Lung microvascular endothelial cell (primary cell): ENCODE measurements at places on chromosomes 3 and 15. TPM values are rescaled to one million over a fixed set of nuclear protein-coding genes. Genes with fewer than 3 reads are reported as not detected.

GRCh38 chr15:68224108-68224507 is 5.4 kb downstream of the CLN6 start:
- DNase-seq: no peak

DNA sequence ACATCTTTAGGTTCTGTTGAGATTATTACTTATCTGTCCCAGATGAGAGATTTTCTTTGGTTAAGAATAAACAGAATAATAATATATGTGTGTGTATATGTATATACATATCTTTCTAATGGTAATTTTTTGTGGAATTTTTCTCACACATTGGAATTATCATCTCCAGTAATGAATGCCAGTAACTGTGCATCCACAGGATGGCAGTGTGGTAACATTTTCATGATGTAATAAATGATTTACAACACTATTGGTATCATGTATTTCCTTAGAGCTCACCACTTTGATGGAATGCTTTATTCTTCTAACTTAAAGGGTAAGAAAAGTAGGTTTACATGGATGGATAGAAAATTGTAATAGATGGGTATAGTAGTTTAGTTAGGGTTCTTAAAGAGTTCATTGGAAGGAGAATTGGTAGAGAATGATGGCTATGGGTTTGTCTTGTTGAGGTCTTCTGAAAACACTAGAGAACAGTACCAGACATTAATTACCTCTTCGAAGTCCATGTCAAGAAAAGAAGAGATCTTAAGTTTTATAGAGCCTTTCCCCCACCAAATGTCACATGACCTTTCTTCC is 78.1 kb downstream of the STT3B start:
- peak; percentile 64 for DNase-seq

- DNase-seq: no peak
These were observed 601.0 kb upstream of the ADAMTS9 start for GRCh38 chr3:65288776-65289175.

DNA sequence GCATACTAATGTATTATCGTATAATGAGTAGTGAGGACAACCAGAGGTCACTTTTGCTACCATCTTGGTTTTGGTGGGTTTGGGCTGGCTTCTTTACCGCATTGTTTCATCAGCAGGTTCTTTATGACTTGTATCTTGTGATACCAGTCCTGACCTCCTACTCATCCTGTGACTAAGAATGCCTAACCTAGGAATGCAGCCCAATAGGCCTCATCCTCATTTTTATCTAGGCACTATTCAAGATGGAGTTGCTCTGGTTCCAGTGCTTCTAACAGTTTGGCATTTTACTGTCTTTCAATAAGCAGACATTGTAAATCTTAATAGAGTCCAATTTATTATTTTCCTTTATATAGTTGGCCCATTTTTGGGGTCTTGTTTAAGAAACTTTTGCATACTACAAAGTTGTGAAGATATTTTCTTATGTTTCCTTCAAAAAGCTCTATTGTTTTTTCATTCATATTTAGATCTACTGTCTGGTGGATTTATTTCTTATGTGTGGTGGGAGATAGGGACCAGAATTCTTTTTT is 60.8 kb upstream of the RNU6-1 start:
- no peak for DNase-seq

DNA sequence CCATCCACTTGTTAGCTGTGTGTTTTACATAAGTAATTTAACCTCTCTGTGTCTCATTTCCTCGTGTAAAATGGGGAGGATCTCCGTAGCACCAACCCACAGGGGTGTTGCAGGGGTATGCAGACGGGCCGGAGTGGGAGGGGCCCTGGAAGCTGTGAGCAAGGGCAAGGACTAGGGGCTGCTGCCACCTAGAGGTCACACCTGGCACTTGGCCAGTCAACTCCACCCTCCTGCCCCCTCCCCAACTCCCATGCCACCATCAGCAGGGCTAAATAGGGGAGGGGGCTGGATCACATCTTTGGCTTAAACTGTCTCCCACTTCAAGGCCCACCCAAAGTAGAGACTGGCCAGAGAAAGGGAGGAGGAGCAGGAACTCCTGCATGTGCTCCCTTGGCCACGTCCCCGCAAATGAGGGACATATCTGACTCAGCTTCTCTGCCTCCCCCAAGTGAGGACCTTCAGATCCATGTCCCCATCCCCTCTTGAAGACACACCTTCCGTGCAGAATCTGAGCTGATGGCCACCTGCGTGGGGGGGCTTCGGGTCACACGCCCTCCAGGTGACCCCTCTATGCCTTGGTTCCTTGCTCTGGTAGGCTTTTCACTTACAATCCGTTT is 2.6 kb downstream of the CCDC9B start:
- peak; percentile 86 for DNase-seq

- DNase-seq: no peak
These were observed 66.9 kb downstream of the FNDC3B start for GRCh38 chr3:172106037-172106954.

DNA sequence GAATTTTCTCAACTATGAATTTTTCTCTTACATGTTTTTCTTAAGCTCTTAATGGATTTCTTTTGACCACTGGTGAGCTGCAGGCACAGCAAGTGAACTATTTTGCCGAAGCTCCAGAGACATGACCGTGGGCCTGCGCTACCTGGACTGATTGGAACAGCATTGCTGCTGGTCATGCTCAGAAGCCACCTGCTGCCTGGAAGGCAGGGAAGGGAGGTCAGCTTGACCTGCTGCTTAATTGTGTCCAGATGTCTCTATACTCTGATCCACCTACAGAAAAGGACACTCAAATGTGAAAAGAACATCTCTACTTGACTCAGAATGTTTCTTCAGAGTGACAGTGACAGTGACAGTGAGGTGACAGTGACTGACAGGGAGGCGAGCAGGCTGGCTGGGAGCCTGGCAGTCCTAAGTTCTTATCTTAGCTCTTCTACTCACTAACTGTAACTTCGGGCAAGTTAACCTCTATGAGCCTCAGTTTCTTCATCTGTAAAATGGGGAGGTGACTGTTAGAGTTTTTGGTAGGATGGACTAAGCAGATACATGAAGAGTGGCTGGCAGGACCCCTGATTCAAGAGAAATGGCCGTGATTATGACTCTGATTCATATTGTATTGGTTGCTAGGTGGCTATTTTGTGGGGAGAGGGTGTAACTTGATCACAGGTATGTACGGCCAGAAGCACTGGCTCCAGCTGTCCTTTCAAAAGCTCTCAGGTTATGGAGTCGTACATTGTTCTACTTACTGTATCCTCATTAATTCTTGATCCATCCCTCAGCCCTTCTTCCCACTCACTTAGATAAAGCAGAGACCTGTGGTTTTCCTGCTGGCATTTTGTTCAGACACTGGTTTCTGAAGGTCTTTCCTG is 54.8 kb upstream of the DLG1 start:
- DNase-seq: no peak

Gene SNAP23
- 148 and 150 TPM in 2 replicates for total RNA-seq

- peak; percentile 61 for DNase-seq
These were observed 1264.3 kb upstream of the ALCAM start for GRCh38 chr3:104102386-104102785.

DNA sequence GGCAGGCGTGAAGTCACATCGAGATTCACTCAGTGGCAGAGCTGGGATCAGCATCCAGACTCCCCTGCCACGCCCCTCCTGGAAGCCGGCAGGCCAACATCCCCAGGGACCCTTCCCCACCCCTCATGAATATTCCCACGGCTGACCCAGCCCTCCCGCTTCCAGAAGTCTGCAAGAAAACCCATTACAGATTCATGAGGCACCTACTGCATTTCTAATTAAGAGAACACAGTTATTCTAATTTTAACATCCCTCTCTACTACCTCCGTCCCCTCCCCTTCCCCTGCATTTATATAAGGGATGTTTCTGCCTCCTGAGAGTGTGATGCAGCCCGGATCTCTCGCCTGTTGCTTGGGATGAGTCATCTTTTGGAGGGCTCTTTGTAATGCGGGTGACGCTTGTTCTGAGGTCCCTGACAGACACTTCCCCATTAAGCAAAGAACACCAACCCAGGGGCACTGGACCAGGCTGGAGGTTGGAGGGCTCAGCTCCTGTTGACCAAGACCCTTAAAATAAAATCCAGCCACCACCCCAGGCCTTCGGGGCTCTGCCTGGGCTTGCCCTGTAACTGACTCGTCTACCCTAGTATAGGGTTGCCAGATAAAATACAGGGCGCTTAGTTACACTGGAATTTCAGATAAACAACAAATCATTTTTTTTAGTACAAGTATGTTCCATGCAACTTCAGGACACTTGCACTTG is 118.7 kb downstream of the NUP210 start:
- peak; percentile 42 for DNase-seq

Gene FANCD2OS
- total RNA-seq: not detected in 2 replicates

Gene TMCO5A
- not detected in 2 replicates for total RNA-seq
